Right hindlimb (tissue), 1 donor: ENCODE measurements at places on chromosomes 11 and 22.

- DNase-seq: peak; percentile 33
These were observed 129.1 kb downstream of the DCDC1 start for GRCh38 chr11:31240340-31240904.

GRCh38 chr11:117010808-117011540 is 87.3 kb downstream of the SIK3 start:
- no peak for DNase-seq

- DNase-seq: peak; percentile 5
These were observed 957.2 kb downstream of the BRD1 start for GRCh38 chr22:48870436-48870835.

DNA sequence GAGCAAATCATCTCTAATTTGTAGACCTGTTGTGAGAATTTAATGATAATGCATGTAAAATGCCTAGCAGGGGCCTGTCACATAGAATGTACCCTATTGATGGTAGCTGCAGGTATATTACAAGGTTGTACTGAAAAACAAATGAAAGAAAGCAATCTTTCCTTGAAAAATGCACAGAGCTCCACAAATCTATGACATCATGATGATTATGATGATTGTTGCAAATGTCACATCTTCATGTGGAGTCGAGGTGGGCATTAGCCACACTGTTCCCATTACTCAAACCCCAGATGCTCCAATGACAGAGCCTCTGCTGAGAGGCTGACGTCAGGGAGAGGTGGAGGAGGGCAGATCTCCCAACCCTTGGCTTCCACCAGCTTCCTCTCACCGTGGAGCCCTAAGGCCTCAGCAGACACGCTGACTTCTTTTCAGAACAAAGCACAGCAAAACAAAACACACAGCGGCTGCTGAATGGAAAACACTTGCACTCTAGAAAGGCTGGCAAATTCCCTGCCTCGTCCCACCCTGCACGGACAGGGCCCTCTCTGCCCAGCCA is 298.3 kb downstream of the KIRREL3 start:
- no peak for DNase-seq

DNA sequence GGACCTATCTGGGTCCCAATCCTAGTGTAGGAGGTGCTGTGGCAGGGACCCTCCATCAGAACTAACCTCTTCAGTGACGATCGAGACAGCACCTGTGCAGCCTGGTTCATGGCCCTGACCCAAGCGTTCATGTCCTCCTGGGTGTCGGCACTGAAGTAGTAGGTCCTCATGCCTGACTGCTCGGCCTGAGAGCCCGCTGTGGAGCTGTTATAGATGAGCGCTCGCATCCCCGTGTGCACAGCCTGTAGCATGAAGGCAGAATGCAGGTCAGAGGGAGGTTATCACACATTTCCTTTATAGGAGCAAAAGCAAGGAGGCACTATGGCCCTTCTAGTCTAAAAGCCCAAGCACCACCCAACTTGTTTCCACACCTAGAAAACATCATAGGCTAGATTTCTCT is 103.0 kb downstream of the C11orf58 start:
- DNase-seq: no peak

DNA sequence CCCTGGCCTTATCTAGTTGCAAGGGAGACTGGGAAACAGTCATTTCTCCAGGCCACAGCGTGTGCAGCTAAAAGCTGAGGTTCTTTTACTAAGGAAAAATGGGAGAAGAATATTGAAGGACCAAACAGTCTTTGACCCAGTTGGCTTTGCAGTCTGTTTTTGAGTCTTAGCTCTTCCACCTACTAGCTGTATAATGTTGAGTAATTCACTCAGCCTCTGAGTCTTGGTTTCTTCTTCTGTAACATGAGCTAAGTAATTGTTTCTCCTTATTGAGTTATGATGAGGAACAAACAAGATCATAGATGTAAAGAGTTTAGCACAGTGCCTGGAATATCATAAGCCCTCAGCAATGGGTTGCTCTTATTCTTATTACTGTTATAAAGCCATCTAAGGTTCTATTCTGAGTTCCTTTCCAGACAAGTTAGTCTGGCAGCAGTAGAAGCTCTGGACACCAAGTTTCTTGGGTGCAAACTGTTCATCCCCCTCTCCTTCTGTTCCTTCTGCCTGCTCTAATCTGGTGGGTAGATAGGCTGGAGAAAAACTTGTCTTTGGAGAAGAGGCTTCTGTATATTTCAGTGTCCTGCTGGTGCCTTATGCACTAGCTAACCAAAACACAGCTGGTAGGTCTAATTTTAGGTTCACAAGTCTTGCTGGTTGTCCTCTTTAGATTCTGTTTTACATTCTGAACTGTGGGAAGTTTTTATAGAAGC is 13.5 kb downstream of the TRIM44 start:
- DNase-seq: no peak

DNA sequence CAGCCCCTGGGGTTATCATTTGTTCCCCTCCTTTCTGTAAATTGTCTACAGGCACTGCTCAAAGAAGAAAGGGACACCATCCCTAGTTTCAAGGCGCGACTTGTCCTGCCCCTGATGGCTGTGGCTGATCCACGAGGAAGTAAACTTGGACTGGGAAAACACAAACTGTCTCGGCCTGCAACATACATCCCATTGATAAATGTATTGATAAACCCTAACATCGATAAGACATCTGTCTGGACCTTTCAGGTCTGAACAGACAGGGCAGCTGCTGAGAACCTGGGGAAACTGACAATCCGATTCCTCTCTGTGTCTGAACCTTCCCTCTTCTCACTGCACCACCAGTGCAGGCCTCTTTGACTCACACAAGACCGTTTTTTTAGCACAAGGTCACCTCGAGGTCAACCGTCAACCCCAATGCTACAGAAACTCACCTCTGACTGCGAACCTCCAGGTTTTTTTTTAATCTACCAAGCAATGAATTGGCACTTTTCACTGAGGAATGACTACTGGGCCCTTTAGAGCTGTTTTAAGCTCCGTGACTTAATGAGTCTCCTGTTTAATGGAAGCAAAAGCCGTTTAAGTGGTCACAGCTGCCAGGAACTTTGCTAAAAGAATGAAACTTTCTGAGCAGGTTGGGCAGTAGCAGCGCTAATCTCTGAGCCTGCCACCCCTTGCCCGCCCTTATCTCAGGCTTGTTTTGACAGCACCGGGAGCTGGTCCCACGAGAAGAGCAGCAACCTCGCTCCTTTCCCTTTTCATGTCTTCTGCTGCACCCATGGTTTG is 203.8 kb upstream of the TMEM45B start:
- DNase-seq: no peak

DNA sequence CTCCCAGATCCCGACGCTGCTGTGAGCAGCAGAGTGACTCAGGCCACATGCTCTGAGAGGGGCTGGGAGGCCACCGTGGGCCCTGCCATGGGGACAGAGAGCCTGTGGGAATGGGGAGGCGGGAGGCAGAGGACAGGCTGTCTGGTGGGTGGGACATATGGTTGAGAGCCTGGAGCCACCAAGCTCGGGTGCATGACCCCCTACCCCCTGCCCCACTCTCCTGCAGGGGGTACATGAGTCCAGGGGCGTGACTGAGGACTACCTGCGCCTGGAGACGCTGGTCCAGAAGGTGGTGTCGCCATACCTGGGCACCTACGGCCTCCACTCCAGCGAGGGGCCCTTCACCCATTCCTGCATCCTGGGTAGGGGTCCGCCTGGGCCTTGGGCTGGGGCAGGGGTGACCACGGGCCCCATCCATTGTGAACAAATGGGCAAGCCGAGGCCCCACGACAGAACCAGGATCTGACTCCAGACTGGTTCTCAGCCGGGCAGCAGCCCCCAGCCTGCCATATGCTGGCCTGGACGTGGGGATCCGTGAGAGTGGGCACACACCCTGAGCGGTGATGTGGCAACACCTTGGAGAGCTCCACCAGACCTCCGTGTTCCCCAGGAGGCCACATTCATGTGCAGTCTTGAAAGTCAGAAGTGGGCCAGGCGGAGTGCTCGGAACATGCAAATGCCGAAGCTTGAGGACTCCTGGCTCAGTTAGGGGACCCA is 17.4 kb upstream of the ARHGAP8 start:
- DNase-seq: no peak

GRCh38 chr11:72668629-72669347 is 5.4 kb downstream of the PDE2A start:
- DNase-seq: no peak

- no peak for DNase-seq
These were observed 92.6 kb downstream of the DEPDC5 start for GRCh38 chr22:31846161-31847115.

GRCh38 chr11:3944198-3944597 is 88.7 kb downstream of the STIM1 start:
- peak; percentile 35 for DNase-seq

GRCh38 chr11:126062679-126063506 is at the start of gene CDON:
CDON (minus strand) TSS chr11:126062866; CDS start chr11:126023476, 39,390 bp downstream.
- peak; percentile 95 for DNase-seq

- peak; percentile 34 for DNase-seq
These were observed 5.5 kb downstream of the RCOR2 start for GRCh38 chr11:63911440-63911839.

DNA sequence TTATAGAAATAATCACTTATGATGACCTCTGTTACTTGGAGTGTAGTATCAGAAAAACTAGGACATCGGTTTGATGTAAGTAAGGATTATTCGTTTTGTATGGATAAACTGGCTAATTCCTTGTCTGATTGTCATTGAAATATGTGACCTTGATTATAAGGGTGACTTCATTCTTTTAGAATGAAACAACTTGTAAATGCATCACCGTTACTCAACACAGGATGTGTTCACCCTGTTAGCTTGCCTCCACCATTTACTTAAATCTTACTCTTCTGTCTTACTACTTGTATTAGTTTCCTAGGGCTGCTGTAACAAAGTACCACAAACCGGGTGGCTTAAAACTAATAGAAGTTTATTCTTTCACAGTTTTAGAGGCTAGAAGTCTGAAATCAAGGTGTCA is 7.9 kb downstream of the SFI1 start:
- no peak for DNase-seq

GRCh38 chr11:18222814-18223421 is 13.7 kb downstream of the SAA4 start:
- DNase-seq: no peak

- no peak for DNase-seq
These were observed 52.5 kb upstream of the CARD18 start for GRCh38 chr11:105192115-105192514.
